ENCODE measurements at places on chromosomes 7 and 10. TPM values are rescaled to one million over a fixed set of nuclear protein-coding genes. Genes with fewer than 3 reads are reported as not detected.

- DNase-seq = no peak
Observed at GRCh38 chr7:128026551-128026950, 4.7 kb downstream of the LRRC4 start.

DNA sequence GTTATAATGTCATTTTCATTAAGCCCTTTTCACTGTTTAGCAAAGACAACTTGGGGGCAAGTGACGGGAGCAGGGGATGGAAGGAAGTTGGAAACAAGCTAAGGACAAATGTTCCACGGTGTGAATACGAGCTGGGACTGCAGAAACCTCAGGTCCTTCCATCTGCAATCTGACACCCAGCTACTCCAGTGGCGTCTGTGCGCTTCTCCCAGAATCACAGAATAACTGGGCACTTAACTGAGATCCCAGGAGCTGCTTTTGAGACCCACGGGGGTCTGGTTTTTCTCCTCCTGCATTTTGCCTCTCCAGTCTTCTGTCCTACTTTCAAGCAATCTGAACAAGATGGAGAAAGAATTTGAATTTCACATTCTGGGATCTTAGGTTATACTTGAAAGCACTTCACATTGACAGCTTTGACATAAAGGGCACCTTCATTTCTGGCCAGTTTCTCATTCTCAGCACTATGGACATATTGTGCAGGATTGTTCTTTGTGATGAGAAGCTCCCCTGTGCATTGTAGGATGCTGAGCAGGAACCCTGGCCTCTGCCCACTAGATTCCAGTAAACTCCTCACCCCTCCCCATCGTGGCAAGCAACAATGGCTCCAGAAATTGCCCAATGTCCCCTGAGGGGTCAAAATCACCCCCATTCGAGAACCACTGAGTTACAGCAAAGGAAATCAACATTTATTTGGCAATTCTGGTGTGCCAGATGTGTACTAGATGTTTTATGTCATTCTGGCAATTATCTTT is 194.1 kb downstream of the CACNB2 start:
- no peak for DNase-seq

GRCh38 chr10:112906945-112907344 is 43.1 kb upstream of the TCF7L2 start:
- DNase-seq = no peak

- DNase-seq = no peak
Observed at GRCh38 chr10:132928261-132928660, 14.1 kb downstream of the CFAP46 start.

DNA sequence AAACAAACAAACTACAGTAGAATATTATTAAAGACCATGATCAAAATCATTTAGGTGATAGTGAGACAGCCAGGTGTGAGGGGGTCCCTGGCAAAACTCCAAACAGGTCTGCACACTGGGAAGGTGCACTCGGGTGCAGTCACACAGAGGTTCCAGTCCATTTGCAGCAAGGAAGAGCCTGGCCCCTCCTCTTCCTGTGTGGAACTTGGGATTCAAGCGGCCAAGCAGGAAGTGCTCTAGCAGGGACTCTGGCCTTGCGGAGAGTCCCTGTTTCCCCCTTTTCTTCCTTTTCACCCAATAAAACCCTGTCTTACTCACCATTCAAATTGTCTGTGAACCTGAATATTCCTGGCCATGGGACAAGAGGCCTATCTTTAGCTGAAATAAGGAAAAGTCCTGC is 181.8 kb downstream of the LRRTM3 start:
- DNase-seq = no peak

The DNAJB6 gene
- 132 TPM for total RNA-seq

DNA sequence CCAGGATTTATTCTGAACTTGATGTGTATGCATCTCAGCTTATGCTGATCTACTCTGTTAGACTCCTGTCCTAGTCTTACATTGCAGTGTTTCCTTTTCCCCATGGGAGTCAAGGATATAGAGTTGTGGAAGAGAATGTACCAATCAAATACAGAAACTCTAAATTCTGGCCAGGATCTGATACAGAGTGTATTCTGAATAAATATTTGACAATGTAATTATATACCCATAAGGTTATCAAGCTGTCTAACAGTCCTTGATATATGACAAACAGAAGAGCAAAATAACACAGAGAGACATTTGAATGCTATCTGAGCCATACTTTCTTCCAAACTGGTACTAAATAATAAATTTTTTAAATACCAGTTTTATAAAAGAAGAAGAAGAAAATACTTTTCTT is 116.8 kb downstream of the ETV1 start:
- no peak for DNase-seq

- DNase-seq = no peak
Observed at GRCh38 chr7:14233868-14234369, 244.5 kb upstream of the ETV1 start.

DNA sequence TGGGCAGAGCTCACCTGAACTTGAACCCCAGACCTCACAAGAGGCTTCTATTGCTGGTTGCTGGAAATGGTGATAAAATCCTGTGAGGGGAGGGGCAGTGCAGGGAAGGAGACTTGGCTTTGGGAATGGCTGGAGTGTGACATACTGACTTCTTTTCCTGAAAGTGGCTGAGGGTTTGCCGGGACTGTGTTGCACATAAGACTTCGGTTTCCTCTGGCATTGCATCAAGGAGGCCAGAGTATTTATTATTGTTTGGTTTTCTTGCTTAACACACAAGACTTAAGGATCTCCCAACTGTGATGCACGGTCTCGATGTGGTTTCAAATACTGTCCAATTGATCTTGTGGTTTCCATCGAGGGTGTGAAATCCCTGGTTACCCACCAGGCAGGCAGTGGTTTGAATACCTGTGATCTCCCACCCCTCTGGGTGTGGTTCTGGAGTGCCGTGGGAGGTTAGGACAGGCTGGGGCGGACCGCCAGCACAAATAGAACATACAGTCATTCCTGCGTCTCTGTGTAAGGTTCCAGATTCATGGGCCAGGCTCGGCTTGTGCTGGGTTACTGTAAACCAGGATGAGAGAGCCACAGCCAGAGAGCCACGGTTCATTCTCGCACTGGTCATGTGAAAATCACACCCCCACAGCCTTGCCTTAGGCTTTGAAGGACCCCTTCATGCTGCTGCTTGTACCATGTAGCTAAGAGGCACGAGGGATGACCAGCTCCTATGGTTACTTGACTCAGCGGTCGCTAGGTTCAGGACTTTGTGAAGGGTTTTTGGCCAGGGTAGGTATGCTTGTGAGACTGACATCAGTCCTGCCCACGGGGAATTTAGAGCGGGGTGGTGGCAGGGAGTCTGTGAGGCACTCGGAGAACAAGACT is 39.2 kb downstream of the WBP1L start:
- no peak for DNase-seq

GRCh38 chr7:128091106-128091505 is 59.9 kb upstream of the LRRC4 start:
- DNase-seq = no peak

GRCh38 chr10:3258394-3258793 is 85.8 kb upstream of the PITRM1 start:
- no peak for DNase-seq

The MKI67 gene
- total RNA-seq = 21.6 TPM

- no peak for DNase-seq
Observed at GRCh38 chr10:1212571-1213141, 156.5 kb downstream of the WDR37 start.

The H2BK1 gene
- total RNA-seq = not detected

The ADCY1 gene
- total RNA-seq = 41.4 TPM

- no peak for DNase-seq
Observed at GRCh38 chr7:84372155-84372621, 177.6 kb upstream of the SEMA3A start.

- no peak for DNase-seq
Observed at GRCh38 chr7:1511444-1512422, 7.5 kb upstream of the INTS1 start.

- no peak for DNase-seq
Observed at GRCh38 chr10:43771675-43772074, 123.0 kb upstream of the ZNF32 start.

GRCh38 chr10:44030738-44031137 is 354.2 kb downstream of the CXCL12 start:
- no peak for DNase-seq

DNA sequence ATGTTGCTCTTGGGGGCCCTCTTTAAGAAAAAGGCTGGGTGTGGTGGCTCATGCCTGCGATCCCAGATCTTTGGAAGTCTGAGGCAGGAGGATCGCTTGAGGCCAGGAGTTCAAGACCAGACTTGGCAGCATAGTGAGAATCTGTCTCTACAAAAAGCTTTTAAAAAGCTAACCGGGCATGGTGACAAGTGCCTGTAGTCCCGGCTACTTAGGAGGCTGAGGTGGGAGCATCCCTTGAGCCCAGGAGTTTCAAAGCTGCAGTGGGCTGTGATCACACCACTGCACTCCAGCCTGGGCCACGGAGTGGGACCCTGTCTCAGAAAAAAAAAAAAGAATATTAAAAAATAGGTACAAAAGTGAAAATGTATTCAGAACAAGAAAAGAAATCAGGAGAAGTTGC is 38.1 kb upstream of the SLC39A12 start:
- DNase-seq = no peak

- no peak for DNase-seq
Observed at GRCh38 chr10:82084496-82084895, 209.5 kb downstream of the NRG3 start.

GRCh38 chr7:117163101-117163500 is 159.8 kb downstream of the WNT2 start:
- DNase-seq = no peak

The CFTR gene
- total RNA-seq = 0.53 TPM

GRCh38 chr7:91378131-91378530 is 113.9 kb downstream of the FZD1 start:
- DNase-seq = no peak

The MYL10 gene
- 1.1 TPM for total RNA-seq

DNA sequence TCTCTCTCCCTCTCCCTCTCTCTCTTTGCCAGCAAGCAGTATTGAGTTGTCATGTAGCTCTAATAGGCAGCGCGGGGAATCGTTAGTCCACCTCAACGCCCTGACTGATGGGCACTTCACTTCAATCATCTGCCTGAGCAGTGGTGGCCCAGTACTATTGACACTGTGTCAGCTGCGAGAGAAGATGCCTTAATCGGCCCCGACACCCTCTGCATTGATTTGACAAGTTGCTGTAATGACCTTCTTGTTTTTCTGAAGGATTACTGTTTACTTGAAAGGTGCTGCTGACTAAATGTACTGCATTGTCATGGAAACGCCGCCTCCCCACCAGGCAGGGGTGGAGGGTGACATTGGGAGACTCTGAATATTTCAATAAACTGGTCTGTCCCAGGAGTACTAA is 913.8 kb downstream of the KCNMA1 start:
- no peak for DNase-seq

DNA sequence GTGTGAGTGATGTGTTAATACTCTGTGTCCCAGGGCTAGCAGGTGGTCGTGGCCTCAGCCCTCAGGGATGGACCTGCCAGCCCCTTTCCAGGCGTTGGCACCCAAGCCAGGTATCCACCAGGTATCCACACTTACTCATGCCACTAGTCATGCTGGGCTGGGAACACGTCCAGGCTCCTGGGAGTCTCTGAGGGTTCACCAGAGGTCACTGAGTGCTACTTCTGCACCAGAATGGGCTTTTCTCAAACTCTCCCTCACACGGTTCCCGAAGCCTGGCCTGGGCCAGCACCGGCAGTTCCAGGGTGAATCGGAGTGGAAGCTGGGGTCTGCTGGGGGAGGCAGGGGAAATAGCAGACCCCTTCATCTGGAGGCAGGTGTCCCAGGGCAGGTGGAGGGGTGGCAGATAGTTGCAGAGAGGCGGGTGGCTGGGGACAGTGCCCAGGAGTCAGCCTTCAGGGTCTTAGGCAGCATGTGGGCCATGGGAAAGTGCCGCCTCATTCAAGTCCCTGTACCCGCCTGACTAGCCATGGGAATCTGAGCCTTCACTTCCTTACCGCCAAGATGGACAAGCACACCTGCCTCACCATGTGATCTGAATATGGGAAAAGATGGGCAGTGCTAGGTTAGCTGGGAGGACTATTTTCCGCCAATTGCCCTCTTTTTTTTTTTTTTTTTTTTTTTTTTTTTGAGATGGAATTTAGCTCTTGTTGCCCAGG is 95.5 kb upstream of the GTF2I start:
- no peak for DNase-seq

DNA sequence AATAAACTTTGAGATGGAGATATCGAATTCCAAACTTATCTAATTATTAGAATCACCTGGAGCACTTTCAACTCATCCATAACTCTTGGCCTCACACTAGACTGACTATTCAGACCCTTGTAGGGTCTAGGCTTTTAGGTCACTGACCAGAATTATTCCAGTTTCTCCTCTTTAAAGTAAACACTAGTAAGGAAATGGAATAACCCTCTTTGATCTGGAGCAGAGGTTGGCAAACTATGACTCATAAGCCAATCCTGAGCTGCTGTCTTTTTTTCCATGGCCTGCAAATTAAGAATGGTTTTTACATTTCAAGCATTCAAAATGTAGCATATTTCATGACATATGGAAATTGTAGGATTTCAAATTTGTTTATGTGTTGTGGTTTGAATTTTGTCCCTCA is 1601.9 kb downstream of the REEP3 start:
- DNase-seq = no peak

All from SK-MEL-5 (cell line).